ENCODE measurements at places on chromosomes 12 and 14. TPM values are rescaled to one million over a fixed set of nuclear protein-coding genes. Genes with fewer than 3 reads are reported as not detected.

Gene RPS6KA5
- polyA plus RNA-seq, result 26.8 TPM

Gene LRRIQ1
- polyA plus RNA-seq, result not detected

Gene SERPINA10
- polyA plus RNA-seq, result not detected

Gene ADAMTS20
- not detected for polyA plus RNA-seq

Gene GNG2
- polyA plus RNA-seq, result 75.4 TPM

Gene SIX6
- polyA plus RNA-seq, result not detected

Gene GUCY2C
- 0.16 TPM for polyA plus RNA-seq

GRCh38 chr12:98410356-98410755 is 105.0 kb upstream of the TMPO start:
- DNase-seq, result no peak

DNA sequence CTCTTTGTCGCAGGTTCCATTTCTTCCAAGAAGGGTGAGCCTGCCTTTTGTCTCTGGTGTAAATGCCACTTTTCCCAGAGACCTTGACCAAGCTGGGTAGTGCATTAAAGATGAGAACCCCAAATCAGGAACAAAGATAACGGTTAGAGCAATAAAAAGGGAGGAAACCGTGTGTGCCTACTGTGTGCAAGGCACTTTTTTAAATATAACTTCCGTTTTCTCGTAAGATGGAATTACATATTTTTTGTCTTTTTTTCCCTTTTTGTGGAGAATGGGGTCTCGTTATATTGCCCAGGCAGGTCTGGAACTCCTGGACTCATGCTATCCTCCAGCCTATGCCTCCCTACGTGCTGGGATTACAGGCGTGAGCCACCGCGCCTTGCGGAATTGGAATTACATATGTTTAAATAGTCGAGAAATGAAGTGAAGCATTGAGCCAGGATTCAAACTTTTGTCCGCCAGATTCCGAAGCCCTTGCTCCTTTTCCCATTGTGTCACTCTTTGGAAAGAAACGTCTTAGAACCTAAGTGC is 506 bp upstream of the NABP2 start:
- no peak for DNase-seq

- no peak for DNase-seq
Observed at GRCh38 chr14:33945210-33946088, 5.4 kb downstream of the EGLN3 start.

GRCh38 chr12:80504389-80505163 is 60.5 kb downstream of the PTPRQ start:
- no peak for DNase-seq

GRCh38 chr14:74491956-74492775 is 939 bp downstream of the NPC2 start:
- DNase-seq, result peak; percentile 31

- no peak for DNase-seq
Observed at GRCh38 chr14:95095996-95096395, 61.3 kb downstream of the DICER1 start.

DNA sequence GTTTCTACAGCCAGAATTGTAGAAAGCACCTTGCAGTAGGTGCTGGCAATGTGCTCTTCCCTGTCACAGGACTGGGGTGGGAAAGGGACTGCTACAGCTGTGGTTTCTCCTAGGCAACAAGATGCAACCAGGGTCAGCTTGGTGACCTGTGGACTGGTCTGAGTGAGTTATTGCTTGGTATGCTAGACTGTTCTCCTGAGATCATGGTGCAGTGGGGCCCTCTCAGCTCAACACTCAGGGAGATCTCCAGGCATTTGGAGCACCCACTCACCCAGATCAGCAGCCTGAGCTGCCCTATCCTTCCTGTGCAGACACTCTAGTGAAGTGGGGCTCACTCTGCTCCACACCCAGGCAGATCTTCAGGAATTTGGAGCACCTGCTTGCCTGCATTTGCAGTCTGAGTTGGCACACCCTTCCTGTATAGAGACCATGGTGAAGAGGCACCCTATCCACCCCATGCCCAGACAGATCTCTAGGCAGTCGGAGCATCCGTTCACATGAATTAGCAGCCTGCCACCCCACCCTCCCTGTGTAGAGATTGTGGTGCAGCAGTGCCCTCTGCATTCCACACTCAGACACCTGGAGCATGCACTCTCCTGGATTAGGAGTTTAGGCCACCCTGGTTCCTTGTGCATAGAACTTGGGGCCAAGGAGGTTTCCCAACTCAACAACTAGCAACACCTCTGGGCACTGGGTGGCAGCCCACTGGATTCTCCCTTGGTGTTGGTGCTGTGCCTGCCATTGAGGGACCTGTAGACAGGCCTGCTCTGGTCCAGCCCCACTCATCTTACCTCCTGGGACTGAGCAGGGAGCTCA is 3.8 kb upstream of the FAM186B start:
- no peak for DNase-seq

DNA sequence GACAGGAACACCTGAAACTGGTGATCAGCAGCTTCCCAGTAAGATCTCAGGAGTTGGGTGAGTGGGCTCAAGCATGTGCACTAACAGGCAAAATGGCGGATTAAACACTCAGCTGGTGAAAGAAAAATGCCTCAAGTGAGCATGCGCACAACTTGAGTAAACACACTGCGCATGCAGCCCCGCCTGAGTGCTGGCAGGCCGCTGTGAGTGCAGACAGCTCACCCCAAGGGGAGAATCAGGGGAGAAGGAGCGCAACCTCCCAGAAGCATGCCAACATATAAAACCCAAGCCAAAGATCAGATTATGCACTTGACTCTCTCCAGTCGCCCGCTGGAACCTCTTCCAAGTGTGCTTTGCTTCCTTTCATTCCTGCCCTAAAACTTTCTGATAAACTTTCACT is 125.8 kb downstream of the VRK1 start:
- no peak for DNase-seq

- DNase-seq, result no peak
Observed at GRCh38 chr14:72416892-72417291, 477.0 kb downstream of the DPF3 start.

- no peak for DNase-seq
Observed at GRCh38 chr14:102591372-102591943, 991 bp upstream of the RCOR1 start.
